ENCODE measurements at places on chromosomes 3 and 15.

DNA sequence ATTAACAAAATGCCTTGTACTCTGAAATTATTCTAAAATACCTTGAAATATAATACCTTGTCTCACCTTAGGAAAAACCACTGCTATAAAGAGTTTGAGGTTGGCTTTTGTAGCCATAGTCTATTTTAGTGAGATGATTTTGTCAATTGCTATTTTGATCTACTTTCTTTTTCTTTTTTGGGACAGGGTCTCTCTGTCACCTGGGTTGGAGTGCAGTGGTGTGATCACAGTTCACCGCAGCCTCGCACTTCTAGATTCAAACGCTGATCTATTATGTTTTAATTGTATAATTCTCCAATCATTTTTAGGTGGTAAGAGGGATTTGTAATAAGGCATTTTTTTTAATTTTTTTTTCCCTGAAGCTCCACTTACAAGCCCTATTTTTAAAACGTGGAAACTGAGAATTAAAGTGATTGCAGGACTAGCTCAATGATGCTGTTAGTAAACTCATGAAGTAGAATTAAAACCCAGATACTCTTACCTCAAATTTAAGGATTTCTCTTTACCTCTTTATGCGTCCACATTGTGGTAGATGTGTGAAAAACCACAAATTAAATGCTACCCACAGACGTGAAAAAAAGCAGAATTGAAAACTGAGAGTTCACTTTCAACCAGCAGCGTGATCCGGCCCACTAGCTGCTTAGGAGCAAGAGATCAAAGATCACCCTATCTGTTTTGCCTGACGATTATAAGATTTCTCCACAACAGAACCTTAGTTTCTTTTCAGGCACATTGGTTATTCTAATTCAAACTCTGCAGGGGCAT lies 384.2 kb downstream of the CGGBP1 start:
- no peak overlapping the region for H3K4me3 ChIP-seq
- H3K27me3 ChIP-seq = no peaks in the 10 kb centered on the region
- H3K36me3 ChIP-seq = no peaks in the 10 kb centered on the region
- H3K27ac ChIP-seq = no peak overlapping the region
- no peak for DNase-seq
- no peaks in the 10 kb centered on the region for H3K4me1 ChIP-seq

GRCh38 chr3:46990573-46991374 lies 11.3 kb downstream of the NBEAL2 start:
- peaks cover 32% of the 10 kb centered on the region for H3K4me1 ChIP-seq
- H3K27me3 ChIP-seq = no peaks in the 10 kb centered on the region
- peaks cover 77% of the 10 kb centered on the region for H3K36me3 ChIP-seq
- H3K4me3 ChIP-seq = no peak overlapping the region
- peak overlapping the region; percentile 34 for H3K27ac ChIP-seq

- no peak overlapping the region for H3K4me3 ChIP-seq
- no peak for DNase-seq
- H3K27ac ChIP-seq = no peak overlapping the region
- peaks cover 11% of the 10 kb centered on the region for H3K36me3 ChIP-seq
- H3K4me1 ChIP-seq = no peaks in the 10 kb centered on the region
- H3K27me3 ChIP-seq = no peaks in the 10 kb centered on the region
Observed at GRCh38 chr3:42213417-42213816, 52.6 kb downstream of the CCK start.

DNA sequence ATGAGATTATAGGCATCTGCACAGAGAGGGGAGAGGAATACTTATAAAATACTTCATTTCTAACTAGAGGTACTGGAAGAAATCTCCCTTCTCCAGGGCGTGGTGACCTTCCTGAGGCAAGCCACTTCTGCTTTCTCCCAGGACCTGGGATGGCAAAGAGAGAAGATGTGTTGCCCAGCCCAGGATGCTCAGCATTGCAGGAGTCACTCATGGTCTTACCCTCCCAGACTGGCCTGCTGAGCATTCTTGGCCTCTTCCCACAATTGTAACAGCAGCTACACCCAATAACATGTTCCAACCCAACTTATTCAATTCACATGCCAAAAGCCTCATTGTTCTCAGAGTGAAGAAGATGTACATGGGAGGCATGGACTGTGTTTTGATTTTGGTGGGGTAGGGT lies 37.9 kb downstream of the IL20RB start:
- no peak overlapping the region for H3K4me3 ChIP-seq
- H3K36me3 ChIP-seq = peaks cover 38% of the 10 kb centered on the region
- no peaks in the 10 kb centered on the region for H3K27me3 ChIP-seq
- H3K4me1 ChIP-seq = peaks cover 19% of the 10 kb centered on the region
- peak overlapping the region; percentile 95 for H3K27ac ChIP-seq
- DNase-seq = no peak

Measured in esophagus squamous epithelium (tissue), 5 donors.